Neural progenitor cell (in vitro differentiated cells): ENCODE measurements at places on chromosomes 2 and 18. TPM values are rescaled to one million over a fixed set of nuclear protein-coding genes. Genes with fewer than 3 reads are reported as not detected.
A peak's percentile ranks its signal among the peaks of the same experiment; 100 is the strongest.

The TUBB6 gene
- 92.7 and 137 TPM in 2 replicates for total RNA-seq

The CRYGD gene
- total RNA-seq, result not detected in 2 replicates

- no peak for DNase-seq
- no peaks in the 10 kb centered on the region for H3K27me3 ChIP-seq
- peaks cover 15% of the 10 kb centered on the region for H3K4me1 ChIP-seq
- no peak overlapping the region for H3K27ac ChIP-seq
- H3K4me3 ChIP-seq, result no peak overlapping the region
- H3K36me3 ChIP-seq, result no peaks in the 10 kb centered on the region
Measured at GRCh38 chr2:20180676-20181648, 44.0 kb downstream of the SDC1 start.

DNA sequence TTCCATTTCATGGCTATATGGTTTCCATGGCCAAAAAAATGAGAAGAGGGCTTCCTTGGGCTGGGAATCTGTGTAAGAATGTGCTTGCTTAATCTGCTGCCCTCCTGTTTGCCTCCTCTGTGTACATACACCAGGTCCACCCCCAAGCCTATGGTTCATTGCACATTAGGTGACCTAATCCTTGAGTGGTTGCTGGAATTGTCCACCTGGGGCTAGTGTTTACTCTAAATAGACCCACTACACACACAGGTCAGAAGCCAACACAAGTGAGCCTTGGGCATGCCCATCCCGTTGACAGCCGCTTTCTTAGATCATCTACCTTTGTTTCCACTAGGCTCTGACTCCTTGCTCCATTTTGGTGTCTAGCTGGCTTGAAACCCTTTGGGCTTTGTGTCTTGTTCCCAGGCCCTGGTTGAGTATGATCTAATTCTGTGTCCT is 59.2 kb upstream of the ATL2 start:
- H3K27ac ChIP-seq, result no peak overlapping the region
- no peak for DNase-seq
- H3K4me3 ChIP-seq, result no peak overlapping the region
- no peaks in the 10 kb centered on the region for H3K27me3 ChIP-seq
- H3K36me3 ChIP-seq, result no peaks in the 10 kb centered on the region

DNA sequence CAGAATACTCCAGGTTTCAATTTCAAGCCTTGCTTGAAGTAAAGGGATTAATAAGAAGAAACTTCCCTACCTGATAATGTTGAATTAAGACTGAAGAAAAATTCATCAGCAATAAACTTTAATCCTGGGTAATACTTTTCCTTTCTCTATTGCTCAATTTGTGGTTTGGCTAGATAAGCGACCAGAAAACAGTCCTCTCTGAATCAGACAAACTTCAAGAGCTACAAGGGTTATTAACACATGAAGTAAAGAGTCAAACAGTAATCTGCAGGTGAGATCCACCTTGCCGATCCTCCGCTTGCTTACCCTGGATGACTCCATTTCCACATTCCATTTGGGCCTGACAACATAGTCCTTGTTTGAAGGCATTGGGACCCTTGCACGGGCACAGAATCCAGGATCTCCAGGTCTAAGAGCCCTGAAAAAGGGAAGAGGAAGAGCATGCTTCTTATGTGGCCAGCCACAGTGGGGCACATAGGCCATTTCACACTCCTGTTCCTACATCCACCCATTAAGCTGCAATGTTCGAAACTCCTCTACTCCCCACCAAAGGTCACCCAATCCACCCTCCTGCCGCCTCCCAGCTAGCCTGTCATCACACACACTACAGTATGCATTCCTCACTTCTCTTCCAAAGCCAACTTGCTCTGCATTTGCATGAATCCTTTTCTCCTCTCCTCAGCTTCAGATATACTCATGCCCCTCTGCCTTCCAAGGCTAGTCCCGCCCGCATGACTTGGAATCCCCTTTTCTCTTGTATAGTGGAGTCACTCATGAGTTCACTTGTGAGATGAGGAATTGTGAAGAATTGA is 39.8 kb downstream of the IWS1 start:
- no peak for DNase-seq
- no peak overlapping the region for H3K4me3 ChIP-seq
- H3K36me3 ChIP-seq, result peaks cover 29% of the 10 kb centered on the region
- H3K27me3 ChIP-seq, result no peaks in the 10 kb centered on the region

- H3K4me3 ChIP-seq, result no peak overlapping the region
- peak overlapping the region; percentile 60 for H3K27ac ChIP-seq
- no peaks in the 10 kb centered on the region for H3K27me3 ChIP-seq
- DNase-seq, result peak; percentile 45
Measured at GRCh38 chr2:47309952-47310800, 92.8 kb upstream of the MSH2 start.

DNA sequence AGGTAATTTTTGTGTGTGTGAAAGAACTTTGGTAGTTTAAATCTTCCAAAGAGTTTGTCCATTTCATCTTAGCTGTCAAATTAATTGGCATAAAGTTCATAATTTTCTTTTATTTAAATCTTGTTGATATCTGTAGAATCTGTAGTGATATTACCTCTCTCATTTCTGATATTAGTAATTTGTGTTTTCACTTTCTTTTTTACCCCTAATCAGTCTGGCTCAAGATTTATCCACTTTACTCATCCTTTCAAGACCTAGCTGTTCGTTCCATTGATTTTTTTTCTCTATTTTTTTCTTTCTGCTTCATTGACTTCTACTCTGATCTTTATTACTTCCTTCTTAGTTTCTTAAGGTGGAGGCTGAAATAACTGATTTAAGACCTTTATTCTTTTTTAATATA is 142.5 kb upstream of the OTX1 start:
- no peak for DNase-seq
- H3K27ac ChIP-seq, result no peak overlapping the region
- no peak overlapping the region for H3K4me3 ChIP-seq
- no peaks in the 10 kb centered on the region for H3K4me1 ChIP-seq

GRCh38 chr2:208426412-208427045 is 19.9 kb downstream of the PTH2R start:
- DNase-seq, result no peak
- no peak overlapping the region for H3K27ac ChIP-seq
- no peaks in the 10 kb centered on the region for H3K27me3 ChIP-seq
- H3K4me1 ChIP-seq, result no peaks in the 10 kb centered on the region
- no peaks in the 10 kb centered on the region for H3K36me3 ChIP-seq

DNA sequence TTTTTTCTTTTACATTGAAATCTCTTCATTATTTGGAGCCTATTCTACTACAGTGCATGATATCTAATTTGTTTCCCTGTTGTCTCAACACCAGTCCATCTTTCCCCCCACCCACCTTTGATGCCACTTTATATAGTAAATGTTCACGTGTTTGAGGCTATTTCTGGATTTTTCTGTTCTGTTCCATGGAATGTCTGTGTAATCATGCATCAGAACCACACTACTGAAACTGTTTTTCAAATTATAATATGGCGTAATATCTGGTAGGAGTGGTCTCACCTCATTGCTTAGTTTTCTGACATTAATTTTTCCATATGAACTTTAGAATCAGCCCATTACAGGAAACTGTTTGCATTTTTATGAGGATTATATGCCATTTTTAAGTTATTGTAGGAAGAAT is 19.1 kb upstream of the NARS1 start:
- no peaks in the 10 kb centered on the region for H3K4me1 ChIP-seq
- no peaks in the 10 kb centered on the region for H3K36me3 ChIP-seq
- no peak for DNase-seq
- no peak overlapping the region for H3K27ac ChIP-seq

GRCh38 chr2:188085421-188085820 is 206.3 kb upstream of the GULP1 start:
- peaks cover 5% of the 10 kb centered on the region for H3K36me3 ChIP-seq
- no peak for DNase-seq
- H3K4me3 ChIP-seq, result no peak overlapping the region
- no peaks in the 10 kb centered on the region for H3K4me1 ChIP-seq

DNA sequence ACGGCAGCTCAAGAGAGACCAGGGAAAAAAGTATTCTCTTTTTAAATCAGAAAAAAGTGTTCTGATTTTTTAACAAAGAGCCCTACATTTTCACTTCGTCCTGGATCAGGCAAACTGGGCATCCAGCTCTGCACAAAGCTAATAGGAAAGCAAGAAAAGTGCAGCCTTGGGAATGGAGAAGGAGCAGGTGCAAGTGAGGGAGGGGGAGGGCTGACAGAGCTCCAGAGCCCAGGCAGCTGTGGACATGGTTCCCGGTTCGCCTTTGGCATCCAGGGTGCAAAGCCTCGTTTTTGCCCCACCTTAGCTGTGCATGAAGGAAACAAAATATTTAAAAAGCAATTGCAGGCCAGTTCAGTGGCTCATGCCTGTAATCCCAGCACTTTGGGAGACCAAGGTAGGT is 82.2 kb downstream of the FAM124B start:
- H3K27ac ChIP-seq, result no peak overlapping the region
- no peaks in the 10 kb centered on the region for H3K27me3 ChIP-seq
- H3K4me1 ChIP-seq, result no peaks in the 10 kb centered on the region
- DNase-seq, result no peak
- H3K36me3 ChIP-seq, result no peaks in the 10 kb centered on the region

DNA sequence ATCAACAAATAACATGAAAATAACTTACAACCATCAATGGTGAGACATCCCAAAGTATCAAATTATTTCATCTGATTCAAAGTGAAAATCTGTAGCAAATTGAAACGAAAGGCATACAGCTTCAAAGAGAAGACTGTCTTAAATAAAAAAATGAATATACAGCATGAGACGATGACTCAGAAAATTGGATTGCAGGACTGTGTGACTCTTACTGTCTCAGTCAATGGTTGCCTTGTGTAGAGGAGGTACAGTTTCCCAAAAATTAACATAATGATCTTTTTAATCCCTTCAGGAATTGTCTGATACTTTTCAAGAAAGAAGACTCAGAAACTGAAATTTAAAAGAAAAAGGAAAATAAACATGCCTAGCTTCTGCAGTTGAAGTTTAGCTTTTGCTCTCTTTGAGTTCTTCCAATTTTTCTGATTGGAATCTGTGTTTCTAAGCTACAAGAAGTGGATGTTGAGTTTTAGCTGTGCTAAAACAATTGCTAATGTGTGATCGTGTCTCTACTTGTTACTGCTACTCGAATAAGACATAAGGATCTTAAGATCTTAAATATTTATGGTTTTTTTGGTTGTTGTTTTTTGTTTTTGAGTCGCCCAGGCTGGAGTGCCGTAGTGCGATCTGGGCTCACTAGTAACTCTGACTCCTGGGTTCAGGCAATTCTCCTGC is 41.1 kb upstream of the EPB41L3 start:
- H3K4me1 ChIP-seq, result peaks cover 14% of the 10 kb centered on the region
- H3K4me3 ChIP-seq, result no peak overlapping the region
- DNase-seq, result no peak
- H3K27ac ChIP-seq, result no peak overlapping the region

GRCh38 chr2:27890146-27890923 is at the start of the genes BABAM2 and RBKS:
Gene BABAM2 (plus strand): TSS chr2:27890729. CDS start chr2:27894557, 3,828 bp downstream.
Gene RBKS (minus strand): TSS chr2:27890387. CDS start chr2:27890345, 42 bp downstream.
- H3K4me3 ChIP-seq, result peak within 1 kb of the TSS; percentile 82
- no peaks in the 10 kb centered on the region for H3K27me3 ChIP-seq
- peaks cover 7% of the 10 kb centered on the region for H3K4me1 ChIP-seq
- peak within 1 kb of the TSS; percentile 88 for H3K27ac ChIP-seq
- peaks cover 7% of the 10 kb centered on the region for H3K36me3 ChIP-seq

DNA sequence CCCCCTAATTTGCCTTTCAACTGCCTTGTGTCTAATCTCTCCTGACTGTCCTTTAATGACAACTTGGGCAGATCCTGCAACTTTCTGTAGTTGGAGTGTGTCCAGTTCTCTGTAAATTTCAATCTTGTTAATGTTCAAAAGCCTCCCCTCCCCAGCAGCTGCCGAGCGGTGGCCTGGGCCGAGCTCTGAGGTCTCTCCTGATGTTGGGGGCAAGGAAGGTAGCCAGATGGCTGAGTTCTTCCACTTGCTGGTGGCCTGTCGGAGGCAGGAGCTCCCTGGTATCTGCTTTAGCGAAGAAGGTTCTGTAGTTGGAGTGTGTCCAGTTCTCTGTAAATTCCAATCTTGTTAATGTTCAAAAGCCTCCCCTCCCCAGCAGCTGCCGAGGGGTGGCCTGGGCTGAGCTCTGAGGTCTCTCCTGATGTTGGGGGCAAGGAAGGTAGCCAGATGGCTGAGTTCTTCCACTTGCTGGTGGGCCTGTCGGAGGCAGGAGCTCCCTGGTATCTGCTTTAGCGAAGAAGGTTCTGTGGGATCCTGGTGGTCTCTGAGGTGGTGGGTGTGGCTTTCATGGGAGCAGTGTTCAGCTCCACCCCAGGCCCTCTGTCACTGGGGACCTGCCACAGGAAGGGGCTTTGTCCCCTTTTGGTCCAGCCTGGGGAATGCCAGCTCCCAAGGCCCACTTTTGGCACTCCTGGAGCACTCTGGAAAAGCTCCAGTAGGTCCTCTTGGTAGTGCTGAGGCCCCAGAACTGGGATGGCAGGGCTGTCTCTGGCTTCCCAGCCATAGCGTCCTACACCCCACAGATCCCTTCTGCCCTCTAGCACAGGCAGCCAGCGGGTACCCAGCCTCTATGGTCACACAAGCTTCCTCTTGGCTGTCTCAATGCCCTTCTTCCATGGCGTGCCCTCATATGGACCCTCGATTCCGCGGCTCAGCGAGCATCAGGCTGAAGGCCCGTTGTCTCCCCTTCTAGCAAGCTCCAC is 211.9 kb downstream of the ALPK2 start:
- no peaks in the 10 kb centered on the region for H3K27me3 ChIP-seq
- no peaks in the 10 kb centered on the region for H3K36me3 ChIP-seq
- H3K4me3 ChIP-seq, result no peak overlapping the region
- no peak overlapping the region for H3K27ac ChIP-seq

DNA sequence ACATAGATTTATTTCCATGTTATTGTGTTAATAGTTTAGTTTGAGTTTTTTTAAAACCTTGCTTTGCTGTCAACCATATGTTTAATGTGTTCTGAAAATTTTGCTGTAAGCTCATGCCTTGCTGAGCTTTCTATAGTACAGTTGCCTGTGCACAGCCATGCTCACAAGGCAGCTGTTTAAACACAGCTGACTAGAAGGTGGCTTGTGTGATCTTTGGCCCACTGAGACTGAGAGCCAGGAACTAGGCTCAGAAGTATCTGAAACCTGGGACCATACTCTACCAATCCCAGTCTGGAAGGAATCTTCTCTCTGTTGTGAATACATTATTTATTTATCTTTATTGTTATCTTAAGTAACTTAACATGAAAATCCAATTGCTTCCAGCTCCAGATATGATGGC is 350.5 kb downstream of the KIAA1328 start:
- H3K4me1 ChIP-seq, result peaks cover 31% of the 10 kb centered on the region
- H3K4me3 ChIP-seq, result no peak overlapping the region
- no peak for DNase-seq
- no peak overlapping the region for H3K27ac ChIP-seq
- H3K36me3 ChIP-seq, result no peaks in the 10 kb centered on the region
- H3K27me3 ChIP-seq, result no peaks in the 10 kb centered on the region

GRCh38 chr2:121052023-121052422 is 233.0 kb downstream of the TFCP2L1 start:
- no peaks in the 10 kb centered on the region for H3K36me3 ChIP-seq
- no peak overlapping the region for H3K4me3 ChIP-seq
- H3K27me3 ChIP-seq, result no peaks in the 10 kb centered on the region
- no peak overlapping the region for H3K27ac ChIP-seq

DNA sequence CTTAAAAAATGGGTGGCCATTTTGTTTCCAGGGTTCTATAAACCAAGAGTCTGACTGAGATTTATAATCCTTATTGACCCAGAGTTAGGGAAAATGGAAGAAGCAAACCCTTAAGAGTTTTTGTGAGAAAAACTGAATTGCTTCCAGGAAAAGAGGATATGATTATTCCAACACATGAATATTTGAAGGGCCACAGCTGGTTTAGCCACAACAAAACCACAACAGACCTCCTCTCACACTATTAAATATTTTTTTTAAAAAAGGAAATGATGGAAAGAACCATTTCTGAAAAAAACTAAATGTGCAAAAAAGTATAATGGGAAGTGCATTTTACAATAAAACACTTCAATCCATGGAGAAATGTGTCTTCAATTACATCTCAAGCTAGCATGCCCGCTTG is 182.7 kb downstream of the ETAA1 start:
- no peak for DNase-seq
- no peaks in the 10 kb centered on the region for H3K36me3 ChIP-seq
- H3K4me1 ChIP-seq, result no peaks in the 10 kb centered on the region
- H3K27me3 ChIP-seq, result no peaks in the 10 kb centered on the region
- no peak overlapping the region for H3K4me3 ChIP-seq
- no peak overlapping the region for H3K27ac ChIP-seq
